Hepatocyte (in vitro differentiated cells): ENCODE measurements at places on chromosomes 1 and 21. TPM values are rescaled to one million over a fixed set of nuclear protein-coding genes. Genes with fewer than 3 reads are reported as not detected.

Gene S100A14
- 112 and 141 TPM in 2 replicates for total RNA-seq

Gene USP21
- total RNA-seq: 5.5 and 7.7 TPM in 2 replicates

Gene RASAL2
- total RNA-seq: 23.8 and 24.0 TPM in 2 replicates

- peaks cover 18% of the 10 kb centered on the region for H3K4me1 ChIP-seq
- no peak overlapping the region for H3K27ac ChIP-seq
- no peak overlapping the region for H3K4me3 ChIP-seq
- no peaks in the 10 kb centered on the region for H3K27me3 ChIP-seq
- H3K36me3 ChIP-seq: no peaks in the 10 kb centered on the region
Measured at GRCh38 chr1:220750131-220750515, 2.0 kb downstream of the MTARC2 start.

GRCh38 chr1:115665319-115666096 is 23.7 kb downstream of the VANGL1 start:
- peaks cover 9% of the 10 kb centered on the region for H3K4me1 ChIP-seq
- H3K4me3 ChIP-seq: no peak overlapping the region
- no peak for DNase-seq
- H3K27ac ChIP-seq: no peak overlapping the region
- H3K36me3 ChIP-seq: no peaks in the 10 kb centered on the region
- no peaks in the 10 kb centered on the region for H3K27me3 ChIP-seq

GRCh38 chr21:36202726-36203602 is 46.3 kb downstream of the DOP1B start:
- H3K4me3 ChIP-seq: no peak overlapping the region
- no peaks in the 10 kb centered on the region for H3K36me3 ChIP-seq
- no peak for DNase-seq
- H3K4me1 ChIP-seq: peaks cover 34% of the 10 kb centered on the region

GRCh38 chr1:80250573-80251168 is 1244.1 kb upstream of the ADGRL4 start:
- no peaks in the 10 kb centered on the region for H3K36me3 ChIP-seq
- H3K27ac ChIP-seq: no peak overlapping the region
- H3K4me1 ChIP-seq: no peaks in the 10 kb centered on the region
- no peaks in the 10 kb centered on the region for H3K27me3 ChIP-seq
- DNase-seq: no peak
